ENCODE measurements at places on chromosomes 6 and 20. TPM values are rescaled to one million over a fixed set of nuclear protein-coding genes. Genes with fewer than 3 reads are reported as not detected.
A peak's percentile ranks its signal among the peaks of the same experiment; 100 is the strongest.

MYT1 gene
- total RNA-seq: 1.8 TPM

ADGRF4 gene
- total RNA-seq: not detected

MYLK2 gene
- not detected for total RNA-seq

LY6G6F gene
- not detected for total RNA-seq

C20orf144 gene
- total RNA-seq: not detected

GRCh38 chr6:110329714-110330436 is 28.3 kb downstream of the METTL24 start:
- DNase-seq: peak; percentile 29

GRCh38 chr20:32621891-32622584 is 36.9 kb upstream of the NOL4L start:
- no peak for DNase-seq

DNA sequence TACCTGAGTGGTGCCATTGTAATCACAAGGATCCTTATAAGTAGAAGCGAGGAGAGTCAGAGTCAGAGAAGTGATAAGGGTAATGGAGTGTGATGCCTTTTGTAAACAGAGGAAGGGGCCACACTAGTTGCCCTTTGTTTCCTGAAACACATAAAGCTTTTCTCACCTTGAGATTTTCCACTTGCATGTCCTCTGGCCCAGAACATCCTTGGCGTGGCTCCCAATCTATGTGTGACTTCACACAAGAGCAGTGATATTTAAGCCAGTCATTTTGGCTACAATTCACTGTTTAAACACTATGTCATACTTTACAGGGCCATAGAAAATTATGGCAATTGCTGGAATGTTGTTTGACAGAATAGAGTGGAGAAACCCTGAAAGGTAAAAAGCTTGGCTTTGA is 121.2 kb upstream of the BTN3A2 start:
- DNase-seq: peak; percentile 76

DNA sequence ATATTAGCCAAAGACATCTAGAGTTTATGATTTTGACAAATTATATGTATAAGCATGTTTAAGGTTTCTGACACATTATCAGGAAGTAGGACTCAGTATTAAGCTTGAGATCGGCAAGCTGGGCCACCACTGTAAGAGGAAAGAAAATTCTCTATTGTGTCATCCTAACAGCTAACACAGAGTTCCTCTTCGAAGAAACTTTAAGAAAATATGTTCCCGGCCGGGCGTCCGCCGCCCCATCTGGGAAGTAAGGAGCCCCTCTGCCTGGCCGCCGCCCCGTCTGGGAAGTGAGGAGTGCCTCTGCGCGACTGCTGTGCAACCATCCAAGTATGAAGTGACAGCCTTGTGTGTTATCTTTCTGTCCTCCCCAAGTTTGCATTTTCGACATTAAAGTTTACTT is 23.0 kb downstream of the USP49 start:
- no peak for DNase-seq

DNA sequence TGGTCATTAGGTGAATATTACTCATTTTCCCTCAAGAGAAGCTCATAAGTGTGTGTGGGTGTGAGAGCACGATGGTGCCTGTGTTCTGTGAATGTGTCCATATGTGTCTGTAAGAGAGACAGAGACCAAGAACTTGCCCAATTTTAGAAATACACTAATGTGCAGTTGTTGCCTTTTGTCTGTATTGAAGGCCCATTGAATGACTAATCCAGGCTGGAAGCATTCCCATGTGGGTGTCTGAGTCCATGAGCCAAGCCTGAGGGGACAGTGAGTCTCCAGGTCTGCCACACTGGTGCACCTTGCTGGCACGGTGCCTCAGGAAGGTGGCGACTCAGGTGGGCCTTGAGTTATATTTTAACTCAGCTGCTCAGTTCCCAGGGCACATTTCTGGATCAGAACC is 25.5 kb upstream of the ASXL1 start:
- DNase-seq: peak; percentile 61

DNA sequence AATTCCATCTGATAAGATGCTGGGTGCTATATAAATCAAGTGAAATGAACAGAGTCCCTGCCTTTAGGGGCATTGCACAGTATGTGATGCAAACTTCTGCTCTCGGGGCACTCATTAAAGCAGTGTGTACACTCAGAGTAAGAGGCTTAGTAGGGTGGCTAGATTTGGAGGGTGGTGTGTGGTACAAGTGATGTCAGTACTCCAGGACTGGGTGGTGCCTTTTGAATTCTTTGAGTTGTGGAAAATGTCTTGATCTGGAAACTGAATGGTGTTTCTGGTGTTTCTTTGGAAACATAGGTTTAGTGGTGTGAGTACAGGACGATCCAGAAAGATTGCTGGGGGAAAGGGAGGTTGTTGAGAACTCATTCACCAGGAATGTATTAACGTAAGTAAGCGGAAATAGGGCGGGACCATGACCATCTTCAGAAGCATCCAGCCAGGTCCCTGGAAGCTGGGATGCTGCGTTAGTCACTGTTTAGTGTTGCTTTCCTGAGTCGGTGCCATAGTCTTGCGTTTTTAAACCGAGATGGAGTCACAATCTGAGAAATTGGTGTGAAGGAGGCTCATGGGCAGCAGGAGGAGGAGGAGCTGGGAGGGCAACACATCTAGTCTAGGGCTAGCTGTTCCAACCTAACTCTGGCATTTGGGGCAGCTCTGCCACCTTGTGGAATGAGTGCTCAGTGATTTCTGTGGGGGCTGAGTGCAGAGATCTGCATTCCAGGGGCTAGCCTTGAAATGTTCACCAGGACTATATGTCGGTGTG is 70.3 kb downstream of the SCAND1 start:
- DNase-seq: peak; percentile 79

GRCh38 chr6:167151648-167152047 is 6.1 kb downstream of the GPR31 start:
- no peak for DNase-seq

GRCh38 chr20:19975901-19976300 is 41.3 kb upstream of the NAA20 start:
- DNase-seq: peak; percentile 44

DNA sequence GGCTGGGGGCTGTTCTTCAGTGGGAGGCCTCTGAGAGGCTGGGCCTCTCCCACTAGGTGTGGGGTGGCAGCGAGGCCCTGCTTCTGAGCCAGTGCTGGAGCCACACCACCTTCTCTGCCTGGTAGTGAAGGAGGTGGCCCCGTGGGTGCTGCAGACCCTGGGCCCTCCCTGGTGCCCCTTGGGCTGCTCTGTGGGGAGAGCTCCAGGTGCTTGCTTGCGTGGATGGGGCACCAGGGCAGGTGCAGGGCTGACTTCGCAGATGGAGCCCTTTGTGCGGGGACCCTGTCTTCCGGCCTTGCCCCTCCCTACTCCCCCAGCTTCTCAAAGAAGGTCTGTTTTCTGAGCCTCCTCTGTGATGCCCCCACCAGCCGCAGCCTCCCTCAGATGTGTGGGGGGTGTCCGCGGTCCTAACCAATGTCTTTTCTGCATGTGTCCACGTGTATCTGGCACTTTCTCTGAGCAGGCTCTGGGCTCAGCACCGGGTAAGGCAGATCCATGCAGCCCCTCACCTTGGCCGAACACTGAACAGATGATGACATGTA is 17.2 kb upstream of the MYT1 start:
- no peak for DNase-seq

GRCh38 chr6:16965689-16966088 is 136.2 kb upstream of the STMND1 start:
- no peak for DNase-seq

DNA sequence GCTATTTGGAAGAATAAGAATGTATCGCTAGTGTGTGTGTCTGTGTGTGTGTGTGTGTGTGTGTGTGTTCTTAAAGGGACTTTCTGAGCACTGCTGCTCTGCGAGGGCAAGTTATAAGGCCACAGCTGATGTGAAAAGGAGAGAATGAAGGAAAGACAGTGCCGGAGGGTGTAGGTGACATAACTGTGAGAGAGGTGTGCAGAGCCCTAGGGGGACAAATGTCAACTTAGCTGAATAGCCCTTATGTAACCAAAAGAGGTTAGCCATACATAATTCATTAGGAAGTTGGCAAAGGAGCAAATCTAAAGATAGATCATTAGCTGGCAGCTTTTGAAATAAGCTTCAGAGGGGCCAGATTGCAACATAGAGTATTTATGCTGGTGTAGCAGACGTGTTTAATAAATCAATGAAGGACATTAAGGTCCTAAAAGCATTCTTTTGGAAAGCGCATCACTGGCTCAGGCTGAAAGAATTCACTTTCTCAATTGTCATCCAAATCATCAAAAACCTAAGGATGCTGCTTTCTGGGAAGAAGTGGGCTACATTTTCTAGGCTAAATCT is 81.0 kb downstream of the NDUFAF5 start:
- no peak for DNase-seq

GRCh38 chr6:118325220-118325860 is 222.8 kb upstream of the PLN start:
- DNase-seq: no peak

DNA sequence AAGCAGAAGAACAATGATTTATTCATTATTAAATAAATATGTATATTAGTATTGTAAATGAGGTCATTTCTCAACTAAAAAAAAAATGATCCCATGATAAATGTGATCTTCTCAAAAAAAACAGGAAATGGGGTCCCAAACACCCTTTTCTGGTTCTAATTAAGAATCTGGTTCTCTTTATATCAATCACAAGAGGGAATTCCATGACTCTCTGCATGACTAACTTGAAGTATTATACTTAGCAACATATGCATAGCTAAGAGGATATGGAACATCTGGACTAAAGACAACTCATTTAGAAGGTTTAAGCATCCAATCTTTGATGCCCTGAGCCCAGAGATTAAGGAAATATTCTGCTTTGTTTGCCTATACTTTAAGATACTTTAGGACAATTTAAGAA is 89.7 kb upstream of the EMILIN3 start:
- no peak for DNase-seq

DNA sequence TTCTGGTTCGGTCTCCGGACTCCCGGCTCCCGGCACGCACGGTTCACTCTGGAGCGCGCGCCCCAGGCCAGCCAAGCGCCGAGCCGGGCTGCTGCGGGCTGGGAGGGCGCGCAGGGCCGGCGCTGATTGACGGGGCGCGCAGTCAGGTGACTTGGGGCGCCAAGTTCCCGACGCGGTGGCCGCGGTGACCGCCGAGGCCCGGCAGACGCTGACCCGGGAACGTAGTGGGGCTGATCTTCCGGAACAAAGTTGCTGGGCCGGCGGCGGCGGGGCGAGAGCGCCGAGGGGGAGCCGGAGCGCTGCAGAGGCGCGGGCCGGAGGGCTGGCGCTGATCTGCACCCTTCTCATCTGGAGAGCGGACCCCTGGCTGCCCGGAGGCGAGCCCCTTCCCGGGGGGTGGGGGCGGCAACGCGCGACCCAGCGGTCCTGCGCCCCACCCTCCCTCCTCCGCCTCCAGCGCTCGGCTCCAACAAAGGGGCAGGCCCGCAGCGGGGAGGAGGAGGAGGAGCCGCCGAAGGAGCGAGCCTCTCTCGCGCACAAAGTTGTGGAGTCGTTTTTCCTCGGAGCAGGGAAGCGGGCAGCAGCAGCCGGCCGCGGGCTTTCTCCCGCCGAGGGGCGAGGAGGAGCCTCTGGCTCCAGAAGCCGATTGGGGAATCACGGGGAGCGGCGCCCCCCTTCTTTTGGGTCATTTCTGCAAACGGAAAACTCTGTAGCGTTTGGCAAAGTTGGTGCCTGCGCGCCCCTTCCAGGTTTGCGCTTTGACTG is at the start of gene UTRN:
Gene UTRN (plus strand): TSS at position 553 of the 765 bp plus-strand sequence. CDS start 6,494 bp downstream, outside the sequence.
- peak; percentile 88 for DNase-seq

GRCh38 chr6:76014626-76015530 is 57.6 kb downstream of the IMPG1 start:
- DNase-seq: no peak

GRCh38 chr20:52965819-52966218 is 6.3 kb upstream of the TSHZ2 start:
- DNase-seq: no peak

- no peak for DNase-seq
These were observed 174.7 kb downstream of the BACH2 start for GRCh38 chr6:90121982-90122381.

Data from thyroid gland (tissue), 4 donors.